ENCODE measurements at places on chromosomes 6 and 20.

- no peak for DNase-seq
Measured at GRCh38 chr6:36025260-36025931, 955 bp upstream of the SLC26A8 start.

DNA sequence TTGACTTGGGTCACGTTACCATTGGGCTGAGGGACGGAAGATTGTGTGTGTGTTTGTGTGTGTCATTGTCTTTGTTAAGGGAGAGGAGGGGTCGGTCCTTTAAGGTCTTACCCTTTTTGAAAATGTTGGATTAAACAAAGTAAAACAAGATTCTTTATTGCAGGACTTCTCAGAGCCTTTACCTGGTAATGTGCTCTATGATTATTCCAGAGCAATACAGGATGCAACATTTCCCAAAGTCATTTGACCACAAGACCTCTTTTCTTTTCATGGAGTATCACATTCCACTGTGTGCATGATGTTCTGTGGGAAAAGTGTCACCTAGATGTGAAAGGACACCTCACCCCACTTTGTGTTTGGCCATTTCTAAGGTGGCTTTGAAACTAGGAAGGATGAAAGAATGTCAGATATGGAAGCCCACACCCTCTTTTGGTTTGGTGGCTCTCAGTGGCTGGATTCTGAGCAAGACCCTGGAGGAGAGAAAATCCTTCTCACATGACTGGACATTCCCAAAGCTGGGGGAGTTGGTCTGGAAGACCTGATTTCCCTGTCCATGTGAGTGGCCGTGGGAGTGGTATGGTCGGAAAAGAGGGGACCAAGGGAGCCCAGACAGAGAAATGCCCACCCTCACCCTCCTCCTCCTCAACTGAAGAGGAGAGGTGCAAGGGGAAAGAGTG, 18.2 kb upstream of the ZNF831 start:
- no peak for DNase-seq

GRCh38 chr6:95693108-95693507, 115.8 kb downstream of the MANEA start:
- no peak for DNase-seq

DNA sequence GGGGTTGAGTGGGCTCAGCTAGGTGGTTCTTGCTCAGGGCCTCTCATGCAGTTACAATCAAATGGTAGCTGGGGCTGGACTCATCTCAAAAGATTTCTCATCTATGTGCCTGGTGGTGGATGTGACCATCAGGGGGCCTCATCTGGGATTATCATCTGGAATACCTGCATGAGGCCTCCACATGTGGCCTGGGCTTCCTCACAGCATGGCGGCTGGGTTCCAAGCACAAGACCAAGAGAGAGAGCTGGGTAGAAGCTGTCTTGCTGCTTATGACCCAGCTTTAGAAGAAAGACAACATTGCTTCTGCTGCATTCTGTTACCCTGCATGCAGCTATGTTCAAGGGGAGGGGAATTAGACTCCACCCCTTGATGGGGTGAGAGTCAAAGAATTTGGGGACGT, 22.5 kb downstream of the ARHGAP40 start:
- DNase-seq, result no peak

GRCh38 chr6:150347845-150348244, 21.0 kb upstream of the IYD start:
- no peak for DNase-seq

- DNase-seq, result no peak
Measured at GRCh38 chr6:111664565-111665030, 58.9 kb upstream of the TRAF3IP2 start.

DNA sequence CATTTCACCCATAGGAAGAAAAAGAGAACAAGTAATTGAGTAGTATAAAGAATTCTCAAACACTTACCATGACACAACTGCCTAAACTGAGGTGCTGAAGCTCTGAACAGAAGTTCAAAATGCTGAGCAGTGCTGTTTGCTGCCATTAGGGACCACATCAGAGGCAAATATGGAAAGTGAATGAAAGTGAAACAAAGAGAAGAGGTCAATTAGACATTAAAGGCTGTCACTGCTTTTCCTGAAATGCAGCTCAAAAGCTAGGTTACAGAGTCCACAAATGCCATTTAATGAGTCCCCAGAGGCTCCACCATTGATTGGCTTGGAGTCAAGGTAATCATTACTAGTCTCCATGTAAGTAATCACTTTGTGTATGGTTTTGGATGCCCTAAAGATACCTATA, 46.1 kb downstream of the POU3F2 start:
- DNase-seq, result no peak

DNA sequence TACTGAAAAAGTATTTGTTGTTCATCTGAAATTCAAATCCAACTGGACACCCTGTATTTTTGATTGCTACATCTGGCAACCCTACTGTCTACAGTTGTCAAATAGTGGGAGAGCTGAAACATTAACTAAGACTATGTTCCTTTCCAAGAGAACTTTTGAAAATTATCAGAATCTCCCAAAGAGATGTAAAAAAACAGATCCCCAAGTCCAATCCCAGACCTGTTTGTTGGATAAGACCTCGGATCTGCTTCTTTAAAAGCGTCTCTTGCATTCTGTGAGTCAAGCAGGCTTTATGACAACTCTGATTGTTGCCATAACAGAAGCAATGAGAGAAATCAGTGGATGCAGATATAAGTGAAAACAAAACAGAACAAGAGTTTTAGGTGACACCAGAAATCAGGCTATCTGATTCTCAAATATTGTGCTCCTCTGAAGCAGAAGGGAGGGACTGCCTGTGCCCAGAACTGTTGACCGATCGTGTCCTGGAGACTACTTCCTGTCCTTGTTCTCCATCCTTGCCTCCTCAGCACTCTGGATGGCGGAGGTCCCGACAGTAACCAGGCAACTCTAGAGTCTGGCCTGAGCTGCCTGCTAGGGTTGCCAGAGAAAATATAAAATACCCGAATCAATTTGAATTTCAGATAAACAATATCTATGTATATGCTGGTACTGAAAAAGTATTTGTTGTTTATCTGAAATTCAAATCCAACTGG, 853.8 kb downstream of the MAFB start:
- DNase-seq, result no peak

- no peak for DNase-seq
Measured at GRCh38 chr20:58366866-58367265, 22.2 kb upstream of the VAPB start.

DNA sequence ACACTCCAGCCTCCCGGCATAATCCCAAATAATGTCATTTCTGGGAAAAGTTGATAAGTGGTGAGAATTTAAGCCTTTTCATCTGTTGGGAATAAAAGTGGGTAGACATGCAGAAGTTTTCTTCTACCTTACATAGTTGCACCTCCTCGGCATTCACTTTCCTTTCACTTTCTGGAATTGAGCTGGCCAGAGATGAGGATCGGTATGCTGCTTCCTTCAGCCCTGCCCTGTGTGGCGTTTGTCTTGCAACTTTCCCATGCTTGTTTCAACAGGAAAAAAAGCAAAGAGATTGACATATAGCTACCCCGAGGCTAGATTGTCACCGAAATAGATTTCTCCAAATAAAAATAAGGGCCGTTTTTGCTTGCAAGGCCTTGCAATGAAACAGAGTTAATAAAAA, 65.8 kb upstream of the JAG1 start:
- no peak for DNase-seq

DNA sequence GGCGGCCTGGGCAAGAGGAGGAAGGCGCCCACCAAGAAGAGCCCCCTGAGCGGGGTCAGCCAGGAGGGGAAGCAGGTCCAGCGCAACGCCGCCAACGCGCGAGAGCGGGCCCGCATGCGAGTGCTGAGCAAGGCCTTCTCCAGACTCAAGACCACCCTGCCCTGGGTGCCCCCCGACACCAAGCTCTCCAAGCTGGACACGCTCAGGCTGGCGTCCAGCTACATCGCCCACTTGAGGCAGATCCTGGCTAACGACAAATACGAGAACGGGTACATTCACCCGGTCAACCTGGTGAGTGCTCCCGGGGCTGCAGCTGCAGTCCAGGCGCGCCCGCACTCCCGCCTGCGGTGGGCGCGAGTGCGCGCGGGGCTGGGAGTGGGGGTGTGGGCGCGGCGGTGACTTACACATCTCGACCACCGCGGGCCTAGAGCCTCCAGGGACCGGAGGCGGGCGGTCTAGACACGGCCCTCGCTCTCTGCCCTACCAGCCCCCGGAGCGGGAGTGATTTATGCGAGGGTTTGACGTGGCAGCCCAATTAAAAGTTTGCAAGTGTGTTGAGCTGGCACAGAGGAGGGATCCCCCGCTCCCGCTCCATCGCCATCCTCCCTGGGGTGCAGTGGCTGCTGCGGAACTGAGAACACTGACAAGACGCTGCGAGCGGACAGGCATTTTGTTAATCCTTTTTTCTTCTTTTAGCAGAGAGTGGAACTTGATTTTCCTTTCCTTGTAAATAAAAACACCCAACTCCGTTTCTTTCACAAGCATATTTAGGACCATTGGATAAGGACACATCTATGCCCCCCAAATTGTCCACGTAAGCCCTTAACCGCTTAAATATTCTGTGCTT, 867 bp downstream of the TCF21 start:
- DNase-seq, result no peak

DNA sequence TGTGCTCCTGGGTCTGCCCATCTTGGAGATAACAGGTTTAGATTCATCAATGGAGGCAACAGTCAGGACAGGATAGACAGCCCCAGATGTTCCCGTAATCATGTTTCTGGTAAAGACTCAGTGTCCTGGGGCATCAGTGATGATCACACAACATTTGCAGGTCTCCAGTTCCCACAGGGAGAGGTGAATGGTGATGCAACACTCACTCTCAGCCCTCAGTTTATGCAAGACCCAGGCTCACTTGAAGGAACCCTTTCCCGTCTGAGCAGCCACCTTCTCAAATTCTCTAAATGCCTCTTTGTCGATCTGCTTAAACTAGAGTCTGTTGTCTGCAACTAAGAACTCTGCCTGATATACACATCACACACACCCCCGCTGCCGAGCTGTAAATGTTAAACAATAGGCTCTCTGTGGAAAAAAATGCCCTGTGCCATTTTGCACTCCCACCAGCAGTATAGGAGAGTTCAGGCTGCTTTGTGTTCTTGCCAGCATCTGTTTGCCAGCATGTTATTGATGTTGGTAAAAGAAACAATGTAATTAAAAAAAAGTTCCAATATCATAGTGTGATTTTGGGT, 30.1 kb upstream of the SCP2D1 start:
- DNase-seq, result no peak

DNA sequence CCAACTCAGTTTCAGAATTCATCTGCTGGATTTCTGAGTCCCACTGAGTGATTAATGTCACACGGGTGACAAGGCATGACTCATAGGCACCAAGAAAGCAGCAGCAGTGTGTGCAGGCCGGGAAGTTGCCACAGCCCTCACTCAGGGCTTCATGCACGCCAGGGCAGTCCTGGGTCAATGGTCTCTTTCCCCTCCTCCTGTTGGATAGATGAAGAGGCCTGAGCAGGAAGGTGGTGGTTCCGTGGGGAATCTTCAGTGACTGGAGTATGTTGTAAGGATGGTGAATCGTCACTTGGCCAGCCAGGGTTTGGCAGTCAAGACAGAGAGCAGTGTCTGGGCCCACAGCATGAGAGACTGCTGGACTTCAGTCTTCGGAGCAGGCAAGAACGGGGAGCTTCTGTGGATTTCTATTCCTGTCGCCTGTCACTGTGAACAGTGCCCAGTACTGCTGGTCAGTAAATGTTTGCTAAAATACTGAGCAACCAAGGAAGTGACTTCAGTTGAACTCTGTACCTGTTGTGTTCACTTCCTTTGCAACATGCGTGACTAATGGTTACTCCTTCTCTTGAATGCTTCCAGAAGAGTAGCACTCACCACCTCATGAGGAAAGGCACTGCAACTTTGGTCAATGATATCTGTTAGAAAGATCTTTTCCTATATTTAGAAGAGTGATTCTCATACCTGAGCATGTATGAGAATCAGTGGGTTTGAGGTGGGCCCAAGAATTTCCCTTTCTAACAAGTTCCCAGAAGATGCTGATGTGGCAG, 62.0 kb upstream of the CD93 start:
- no peak for DNase-seq

DNA sequence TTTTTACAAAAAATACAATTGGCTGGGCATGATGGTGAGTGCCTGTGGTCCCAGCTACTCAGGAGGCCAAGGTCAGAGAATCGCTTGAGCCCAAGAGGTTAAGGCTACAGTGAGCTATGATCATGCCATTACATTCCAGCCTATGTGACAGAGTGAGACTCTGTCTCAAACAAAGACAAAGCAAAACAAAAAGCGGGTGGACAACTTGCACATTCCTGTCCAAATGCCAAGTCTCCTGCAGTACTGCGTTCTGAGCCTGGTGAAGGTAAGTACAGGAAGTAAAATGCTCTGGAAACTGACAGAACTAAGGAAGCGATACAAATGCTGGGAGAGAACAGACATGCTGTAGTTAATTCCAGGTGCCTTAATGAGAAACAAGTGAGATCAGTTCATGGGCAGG, 20.4 kb upstream of the TMEM242 start:
- no peak for DNase-seq

- DNase-seq, result no peak
Measured at GRCh38 chr20:39619271-39619785, 657.2 kb downstream of the DHX35 start.

- DNase-seq, result no peak
Measured at GRCh38 chr6:63213325-63213724, 2.1 kb downstream of the FKBP1C start.

DNA sequence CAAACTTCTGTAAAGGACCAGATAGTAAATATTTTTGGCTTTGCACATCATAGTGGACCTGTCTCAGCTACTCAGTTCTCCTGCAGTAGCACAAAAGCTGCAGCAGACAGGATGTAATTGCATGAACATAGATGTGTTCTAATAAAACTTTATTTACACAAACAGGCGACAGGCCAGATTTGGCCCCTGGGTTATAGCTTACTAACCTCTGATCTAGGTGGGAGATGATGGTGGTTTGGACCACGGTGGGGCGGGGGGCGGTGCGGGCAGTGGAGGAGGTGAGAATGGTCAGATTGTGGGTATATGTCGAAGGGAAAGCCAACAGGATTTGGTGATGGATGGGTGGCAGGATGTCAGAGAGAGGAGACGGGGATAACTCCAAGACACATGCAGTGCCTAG, 196.3 kb downstream of the ZMYND8 start:
- no peak for DNase-seq

GRCh38 chr20:57473246-57474048, 51.5 kb downstream of the CTCFL start:
- DNase-seq, result no peak

DNA sequence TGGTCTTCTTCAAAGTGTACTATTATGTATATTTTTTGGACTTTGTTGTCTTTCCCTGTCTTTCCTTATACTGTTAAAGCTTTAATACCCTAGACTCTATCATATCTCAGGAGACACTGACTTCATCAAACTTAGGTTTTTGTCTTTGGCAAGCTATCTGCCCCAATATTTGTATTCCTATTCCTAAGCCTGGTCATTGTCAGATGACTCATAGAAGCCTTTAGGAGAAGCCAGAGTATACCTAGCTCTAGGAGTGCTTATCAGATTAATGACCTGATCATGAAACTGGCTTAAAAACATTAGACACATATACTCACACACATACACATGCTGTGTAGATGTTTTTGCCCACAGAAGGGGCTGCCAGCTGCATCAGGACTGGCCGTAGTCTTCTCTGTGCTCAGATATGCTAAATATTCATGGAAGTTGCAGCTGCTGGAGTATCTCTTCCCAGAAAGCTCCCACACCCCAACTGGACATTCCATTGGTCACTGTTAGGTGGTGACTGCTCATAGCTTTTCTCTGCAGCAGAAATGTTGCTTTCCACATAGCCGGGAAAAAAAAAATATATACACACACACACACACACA, 102.0 kb downstream of the ANKS1A start:
- DNase-seq, result no peak

GRCh38 chr6:21100991-21101390, 492.6 kb upstream of the SOX4 start:
- DNase-seq, result no peak
